ENCODE measurements at places on chromosomes 5 and 9. TPM values are rescaled to one million over a fixed set of nuclear protein-coding genes. Genes with fewer than 3 reads are reported as not detected.

DNA sequence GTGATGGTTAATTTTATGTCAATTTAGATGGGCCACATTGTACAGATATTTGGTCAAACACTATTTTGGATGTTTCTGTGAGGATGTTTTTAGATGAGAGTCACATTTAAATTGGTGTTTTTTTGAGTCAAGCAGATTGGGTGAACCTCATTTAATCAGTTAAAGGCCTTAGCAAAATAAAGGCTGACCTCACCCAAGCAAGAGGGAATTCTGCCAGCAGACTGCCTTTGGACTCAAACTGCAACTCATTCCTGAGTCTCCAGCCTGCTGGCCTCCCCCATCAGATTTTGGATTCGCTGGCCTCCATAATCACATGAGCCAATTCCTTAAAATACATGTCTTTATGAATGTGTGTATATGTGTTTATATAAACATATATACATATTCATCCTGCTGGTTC is 282.7 kb upstream of the POU5F2 start:
- no peak overlapping the region for H3K4me3 ChIP-seq
- H3K27me3 ChIP-seq = no peaks in the 10 kb centered on the region
- H3K36me3 ChIP-seq = no peaks in the 10 kb centered on the region
- no peak overlapping the region for H3K27ac ChIP-seq
- no peak for DNase-seq

- no peak overlapping the region for H3K27ac ChIP-seq
- H3K36me3 ChIP-seq = no peaks in the 10 kb centered on the region
- no peaks in the 10 kb centered on the region for H3K4me1 ChIP-seq
- DNase-seq = no peak
These were observed 39.6 kb downstream of the MAP3K1 start for GRCh38 chr5:56854920-56855319.

- no peak for DNase-seq
- H3K27ac ChIP-seq = no peak overlapping the region
- no peaks in the 10 kb centered on the region for H3K36me3 ChIP-seq
- no peaks in the 10 kb centered on the region for H3K27me3 ChIP-seq
- H3K4me3 ChIP-seq = no peak overlapping the region
- peaks cover 10% of the 10 kb centered on the region for H3K4me1 ChIP-seq
These were observed 115.5 kb upstream of the RANBP3L start for GRCh38 chr5:36417221-36417620.

GRCh38 chr9:92155221-92155620 is 40.0 kb upstream of the SPTLC1 start:
- H3K36me3 ChIP-seq = no peaks in the 10 kb centered on the region
- no peaks in the 10 kb centered on the region for H3K4me1 ChIP-seq
- DNase-seq = no peak
- H3K4me3 ChIP-seq = no peak overlapping the region

- H3K4me1 ChIP-seq = no peaks in the 10 kb centered on the region
- no peak overlapping the region for H3K4me3 ChIP-seq
- no peak for DNase-seq
- H3K36me3 ChIP-seq = no peaks in the 10 kb centered on the region
These were observed 698.8 kb downstream of the CDH9 start for GRCh38 chr5:26339576-26339975.

NOXA1 gene
- total RNA-seq = 0.94 TPM

GPR151 gene
- total RNA-seq = not detected

CAPSL gene
- not detected for total RNA-seq

LURAP1L gene
- total RNA-seq = 2.8 TPM

ANKRD33B gene
- total RNA-seq = 1.2 TPM
